Stimulated activated CD4-positive, alpha-beta T cell treated with anti-CD3 and anti-CD28 coated beads, Interleukin-1b, Interleukin-23, amount 100 ng/mL, for 1 hour (primary cell): ENCODE measurements at places on chromosomes 16 and 17.

GRCh38 chr16:25213709-25214397, 2.9 kb upstream of the AQP8 start:
- no peak for DNase-seq

DNA sequence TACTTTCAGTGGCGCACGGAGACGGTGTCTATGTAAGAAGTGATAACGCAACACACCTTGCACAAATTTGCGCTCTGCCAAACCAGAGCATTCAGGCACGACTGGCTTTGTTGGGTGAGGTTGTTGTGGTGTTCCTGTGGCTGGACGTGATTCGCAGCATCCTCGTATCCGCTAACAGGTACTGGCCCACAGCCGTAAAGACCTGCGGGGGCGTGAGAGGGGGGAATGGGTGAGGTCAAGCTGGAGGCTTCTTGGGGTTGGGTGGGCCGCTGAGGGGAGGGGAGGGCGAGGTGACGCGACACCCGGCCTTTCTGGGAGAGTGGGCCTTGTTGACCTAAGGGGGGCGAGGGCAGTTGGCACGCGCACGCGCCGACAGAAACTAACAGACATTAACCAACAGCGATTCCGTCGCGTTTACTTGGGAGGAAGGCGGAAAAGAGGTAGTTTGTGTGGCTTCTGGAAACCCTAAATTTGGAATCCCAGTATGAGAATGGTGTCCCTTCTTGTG, 510.9 kb downstream of the KCNJ18 start:
- DNase-seq: no peak

DNA sequence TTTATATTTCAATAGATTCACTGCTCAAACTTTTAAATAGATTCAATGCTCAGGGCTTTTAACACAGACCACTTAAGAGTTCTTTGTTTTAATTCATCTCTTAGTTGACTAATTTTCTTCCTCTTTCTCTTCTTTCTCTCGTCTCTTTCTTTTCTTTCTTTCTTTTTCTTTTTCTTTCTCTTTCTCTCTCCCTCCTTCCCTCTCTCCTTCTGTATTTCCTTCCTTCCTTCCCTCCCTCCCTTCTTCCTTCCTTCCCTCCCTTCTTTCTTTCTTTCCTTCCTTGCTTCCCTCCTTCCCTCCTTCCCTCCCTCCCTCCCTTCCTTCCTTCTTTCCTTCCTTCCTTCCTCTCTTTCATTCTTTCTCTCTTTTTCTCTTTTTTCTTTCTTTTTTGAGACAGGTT, 104.4 kb downstream of the LYRM1 start:
- DNase-seq: no peak

GRCh38 chr16:74752258-74752657, 22.4 kb downstream of the FA2H start:
- no peak for DNase-seq

- no peak for DNase-seq
Measured at GRCh38 chr17:18356624-18357023, 6.7 kb downstream of the SHMT1 start.
